D341Med (cell line): ENCODE measurements at places on chromosomes 2 and 18.

GRCh38 chr2:200603972-200604371 lies 18.2 kb downstream of the AOX1 start:
- no peak for DNase-seq

GRCh38 chr18:37987901-37988300 lies 422.3 kb upstream of the CELF4 start:
- no peak for DNase-seq

DNA sequence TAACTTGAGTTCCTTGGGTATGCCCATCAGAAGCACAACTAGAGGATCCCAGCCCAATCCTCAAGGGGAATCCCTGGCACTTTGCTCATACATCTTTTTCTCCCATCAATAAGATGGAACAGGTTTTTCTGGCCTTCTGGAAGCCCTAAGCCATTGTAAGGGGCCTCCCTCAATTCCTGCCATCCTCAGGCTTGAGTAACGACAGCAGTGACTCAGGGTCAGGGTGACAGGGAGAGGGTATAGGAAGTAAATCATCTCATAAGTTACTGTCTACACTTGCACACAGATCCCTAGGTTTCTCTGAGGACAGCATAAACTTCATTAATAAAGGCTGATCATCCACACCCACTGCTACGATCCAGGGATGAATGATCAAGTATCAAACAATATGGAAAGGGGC lies 35.0 kb downstream of the AMER3 start:
- DNase-seq: no peak

GRCh38 chr2:18244845-18245244 lies 315.6 kb downstream of the RDH14 start:
- no peak for DNase-seq

GRCh38 chr2:12035029-12035720 lies 288.7 kb downstream of the LPIN1 start:
- DNase-seq: no peak

- DNase-seq: no peak
Measured at GRCh38 chr2:31387850-31388249, 26.7 kb downstream of the XDH start.

DNA sequence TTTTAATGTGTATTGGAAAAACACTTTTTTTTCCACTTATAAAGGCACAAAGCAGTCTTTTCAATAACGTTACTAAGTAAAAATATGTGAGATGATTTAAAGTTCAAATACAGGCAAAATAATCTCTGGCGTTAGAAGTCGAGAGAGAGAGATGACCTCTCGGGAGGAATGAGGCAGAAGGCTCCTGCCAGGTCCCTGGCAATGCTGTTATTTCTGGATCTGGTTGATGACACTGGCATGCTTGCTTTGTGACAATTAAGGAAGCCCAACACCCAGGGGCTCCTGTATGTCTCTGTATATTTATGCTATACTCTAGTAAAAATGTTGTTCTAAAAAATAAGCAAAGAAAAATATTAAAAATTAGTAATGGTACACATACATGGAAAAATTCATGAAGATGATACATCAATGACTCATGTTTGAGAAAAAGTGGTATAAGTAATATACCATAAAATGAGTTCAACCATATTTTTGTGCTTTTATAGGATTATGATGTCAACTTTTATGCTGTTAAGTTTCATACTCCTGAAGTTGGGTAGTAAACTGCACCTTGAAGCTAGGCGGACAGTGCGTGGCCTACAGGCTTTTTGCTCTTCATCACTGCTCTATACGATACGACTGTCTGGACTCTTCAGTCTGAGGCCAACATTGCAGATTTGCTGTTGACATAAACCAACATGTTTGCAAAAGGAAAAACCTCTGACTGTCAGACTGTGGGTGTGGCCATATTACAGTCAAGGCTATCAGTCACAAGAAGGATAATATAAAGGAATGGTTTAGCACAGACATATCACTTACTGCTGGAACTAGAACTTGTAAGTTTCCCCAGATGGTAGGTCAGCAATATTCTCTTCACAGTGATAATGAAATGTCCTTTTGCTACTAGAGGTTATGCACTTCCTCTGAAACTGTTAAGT lies 19.8 kb downstream of the VPS4B start:
- no peak for DNase-seq

- no peak for DNase-seq
Measured at GRCh38 chr2:172843902-172844715, 108.5 kb downstream of the RAPGEF4 start.

DNA sequence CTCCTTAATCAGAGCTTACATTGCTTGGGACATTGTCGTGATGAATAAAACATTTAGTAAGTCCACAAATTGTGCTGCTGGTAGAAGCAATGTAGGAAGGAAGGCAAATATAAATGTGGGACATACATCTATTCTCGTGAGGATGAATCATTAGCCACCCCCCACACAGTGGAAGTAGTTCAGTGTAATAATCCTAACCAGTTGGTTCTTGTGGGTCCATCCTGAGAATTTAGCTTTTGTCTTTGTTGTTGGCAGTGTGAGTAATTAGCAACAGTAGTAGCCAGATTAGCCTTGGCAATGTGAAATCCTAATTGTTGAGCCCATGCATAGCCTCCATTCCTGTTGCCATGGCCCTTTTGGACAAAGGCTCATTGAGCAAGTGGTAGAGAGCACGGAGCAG lies 532.1 kb downstream of the FBXO15 start:
- DNase-seq: no peak

- DNase-seq: no peak
Measured at GRCh38 chr2:202140522-202141252, 67.6 kb downstream of the KIAA2012 start.

DNA sequence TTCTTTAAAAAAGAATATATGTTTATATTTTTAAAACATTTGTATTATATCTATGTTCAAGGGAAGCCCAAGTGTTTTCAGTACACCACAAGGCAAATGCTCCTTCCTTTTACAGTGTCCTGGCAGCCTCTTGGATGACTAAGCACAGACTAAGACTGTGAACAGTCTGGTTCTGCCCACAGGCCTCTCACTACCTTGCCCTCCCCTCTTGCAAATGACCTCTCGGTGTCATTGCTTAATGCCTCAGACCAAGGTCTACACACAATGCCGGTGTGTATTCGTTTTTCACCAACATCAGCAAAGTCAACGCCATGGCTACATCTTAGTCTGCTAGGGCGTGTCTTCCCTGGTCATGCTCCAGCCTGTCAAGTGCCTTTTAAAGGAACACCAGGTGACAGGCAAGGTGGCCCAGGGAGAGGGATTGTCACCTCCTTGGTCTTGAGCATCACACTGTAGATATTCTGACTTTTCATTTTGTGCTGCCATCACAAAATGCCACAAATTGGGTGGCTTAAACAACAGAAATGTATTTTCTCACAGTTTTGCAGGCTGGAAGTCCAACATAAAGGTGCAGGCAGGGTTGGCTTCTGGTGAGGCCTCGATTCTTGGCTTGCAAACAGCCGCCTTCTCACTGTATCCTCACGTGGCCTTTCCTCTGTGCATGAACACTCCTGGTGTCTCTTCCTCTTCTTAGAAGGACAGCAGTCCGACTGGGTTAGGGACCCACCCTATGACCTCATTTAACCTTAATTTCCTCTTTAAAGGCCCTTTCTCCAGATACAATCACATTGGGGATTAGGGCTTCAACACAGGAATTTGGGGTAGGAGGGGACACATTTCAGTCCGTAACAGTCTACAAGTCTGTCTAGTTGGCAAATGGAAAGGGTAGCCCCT lies 266.5 kb downstream of the KLHL29 start:
- DNase-seq: no peak

DNA sequence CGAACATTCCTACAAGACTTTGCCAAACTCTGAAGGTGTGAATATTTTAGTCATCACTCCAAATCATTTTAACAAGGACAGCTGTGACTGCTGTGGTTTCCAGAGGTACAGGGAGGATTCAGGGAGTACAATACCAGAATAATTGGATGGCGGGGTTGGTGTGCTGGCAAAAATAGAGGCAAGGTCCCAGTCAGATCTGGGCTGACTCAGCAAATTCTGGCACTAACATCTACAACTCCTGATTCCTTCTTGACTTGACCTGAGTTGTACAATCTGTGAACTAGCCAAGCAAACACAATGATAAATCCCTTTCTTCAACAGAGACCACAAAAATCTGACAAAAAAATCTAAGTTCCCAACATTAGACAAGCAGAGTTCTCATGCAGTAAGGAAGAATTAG lies 40.4 kb downstream of the RMP24 start:
- no peak for DNase-seq

DNA sequence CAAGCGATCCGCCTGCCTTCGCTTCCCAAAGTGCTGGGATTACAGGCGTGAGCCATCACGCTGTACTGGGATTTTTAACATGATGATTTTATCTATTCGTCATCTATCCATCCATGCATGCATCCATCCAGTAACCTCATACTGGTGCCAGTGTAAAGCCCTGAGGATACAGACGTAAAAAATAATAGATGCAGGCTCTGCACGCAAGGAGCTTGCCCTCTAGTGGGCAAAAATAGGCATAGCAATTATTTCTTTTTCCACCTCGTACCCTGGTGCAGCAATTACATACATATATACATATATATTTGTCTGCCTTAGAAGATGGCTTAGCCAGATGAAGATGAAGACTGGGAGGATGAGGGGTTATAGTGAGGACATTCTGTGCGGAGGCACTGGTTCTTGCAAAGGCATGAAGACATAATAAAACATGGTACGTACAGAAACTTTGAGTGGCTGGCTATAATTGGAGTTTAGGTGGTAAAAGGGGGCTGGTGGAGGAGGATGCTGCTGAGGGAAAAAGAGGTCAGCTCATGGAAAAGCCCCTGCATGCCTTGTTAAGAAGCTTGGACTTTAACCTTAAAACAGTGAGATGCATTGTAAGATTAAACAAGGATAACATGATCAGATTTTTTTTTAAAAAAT lies 19.6 kb upstream of the RPIA start:
- peak; percentile 69 for DNase-seq
